Activated gamma-delta T cell (primary cell): ENCODE measurements at places on chromosomes 13 and 19.

DNA sequence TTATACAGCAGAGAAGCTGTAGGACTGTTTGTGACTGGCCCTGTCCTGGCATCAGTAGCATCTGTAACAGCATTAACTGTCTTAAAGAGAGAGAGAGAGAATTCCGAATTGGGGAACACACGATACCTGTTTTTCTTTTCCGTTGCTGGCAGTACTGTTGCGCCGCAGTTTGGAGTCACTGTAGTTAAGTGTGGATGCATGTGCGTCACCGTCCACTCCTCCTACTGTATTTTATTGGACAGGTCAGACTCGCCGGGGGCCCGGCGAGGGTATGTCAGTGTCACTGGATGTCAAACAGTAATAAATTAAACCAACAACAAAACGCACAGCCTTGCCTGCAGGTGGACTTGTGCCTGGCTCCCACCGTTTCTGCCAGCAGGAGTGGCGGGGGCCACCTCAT, 27.3 kb upstream of the LDLR start:
- DNase-seq, result no peak

DNA sequence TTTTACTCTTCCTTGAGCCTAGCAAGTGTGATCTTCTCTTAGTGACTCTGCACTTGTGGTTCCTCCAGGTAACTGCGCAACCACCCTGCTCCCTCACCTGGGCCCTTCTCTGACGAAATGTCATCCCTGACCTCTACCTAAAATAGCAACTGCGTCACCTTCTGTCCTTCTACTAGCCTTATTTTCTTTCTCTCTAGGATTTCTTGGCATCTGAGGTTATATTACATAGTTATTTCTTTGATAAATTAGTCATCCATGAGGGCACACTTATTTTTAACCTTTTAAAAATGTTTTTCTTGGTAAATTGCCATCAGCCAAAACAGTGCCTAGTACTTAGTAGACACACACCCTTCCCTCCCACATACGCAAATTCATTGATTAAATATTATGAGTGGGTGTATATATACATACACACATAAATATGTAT, 355.5 kb downstream of the ENOX1 start:
- no peak for DNase-seq

DNA sequence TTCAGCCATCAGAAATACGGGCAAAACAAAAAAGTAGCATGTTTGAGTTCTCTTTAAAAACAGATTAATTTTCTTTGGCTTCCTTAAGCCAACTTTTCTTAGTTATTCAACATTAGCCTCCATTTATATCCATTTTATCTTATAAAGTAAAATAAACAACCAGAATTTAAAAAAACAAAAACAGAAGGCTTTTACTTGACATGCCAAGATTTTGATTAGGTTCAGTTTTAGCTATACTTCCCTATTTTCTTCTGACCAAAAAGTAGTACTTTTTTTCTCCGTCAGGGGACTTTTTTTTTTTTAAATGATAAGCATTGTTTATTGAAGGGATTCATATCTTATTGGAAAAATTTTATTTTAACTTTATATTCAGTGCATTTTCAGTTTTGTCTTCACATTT, 18.1 kb downstream of the RNASEH2B start:
- no peak for DNase-seq

GRCh38 chr13:27745301-27745700, 47.0 kb upstream of the GSX1 start:
- DNase-seq, result no peak

GRCh38 chr13:67045357-67045756, 184.8 kb downstream of the PCDH9 start:
- DNase-seq, result no peak

DNA sequence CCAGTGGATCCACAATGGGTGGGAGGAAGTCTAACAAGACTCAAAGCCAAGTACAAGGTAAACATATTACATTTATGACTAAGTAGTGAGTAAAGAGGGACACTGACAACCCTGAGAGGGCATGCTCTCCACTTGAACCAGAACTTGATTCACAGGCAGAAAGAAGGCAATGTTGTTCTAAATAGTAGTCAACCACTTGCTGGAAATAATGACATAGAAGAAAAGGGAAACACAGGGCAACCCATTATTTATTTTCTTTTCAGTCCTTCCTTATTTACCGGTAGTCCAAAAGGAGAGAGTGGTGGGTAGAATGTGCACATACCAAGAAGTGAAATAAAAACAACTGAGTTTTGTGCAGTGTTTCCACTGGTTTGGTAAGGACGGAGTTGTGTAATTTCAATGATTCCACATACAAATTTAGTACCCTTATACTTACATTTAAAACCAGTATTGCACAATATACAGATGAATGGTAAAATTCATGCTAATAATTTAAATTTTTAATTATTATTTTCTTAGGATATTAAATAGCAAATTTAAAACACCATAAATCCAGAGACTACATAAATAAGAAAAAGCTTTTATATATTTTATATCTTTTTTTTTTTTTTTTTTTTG, 65.9 kb downstream of the ENOX1 start:
- DNase-seq, result no peak

GRCh38 chr13:106919133-106919532, 351.2 kb upstream of the ARGLU1 start:
- no peak for DNase-seq

- no peak for DNase-seq
These were observed 280.3 kb downstream of the POU4F1 start for GRCh38 chr13:78323040-78323439.

- no peak for DNase-seq
These were observed 16.6 kb upstream of the EPHX3 start for GRCh38 chr19:15248648-15249527.

DNA sequence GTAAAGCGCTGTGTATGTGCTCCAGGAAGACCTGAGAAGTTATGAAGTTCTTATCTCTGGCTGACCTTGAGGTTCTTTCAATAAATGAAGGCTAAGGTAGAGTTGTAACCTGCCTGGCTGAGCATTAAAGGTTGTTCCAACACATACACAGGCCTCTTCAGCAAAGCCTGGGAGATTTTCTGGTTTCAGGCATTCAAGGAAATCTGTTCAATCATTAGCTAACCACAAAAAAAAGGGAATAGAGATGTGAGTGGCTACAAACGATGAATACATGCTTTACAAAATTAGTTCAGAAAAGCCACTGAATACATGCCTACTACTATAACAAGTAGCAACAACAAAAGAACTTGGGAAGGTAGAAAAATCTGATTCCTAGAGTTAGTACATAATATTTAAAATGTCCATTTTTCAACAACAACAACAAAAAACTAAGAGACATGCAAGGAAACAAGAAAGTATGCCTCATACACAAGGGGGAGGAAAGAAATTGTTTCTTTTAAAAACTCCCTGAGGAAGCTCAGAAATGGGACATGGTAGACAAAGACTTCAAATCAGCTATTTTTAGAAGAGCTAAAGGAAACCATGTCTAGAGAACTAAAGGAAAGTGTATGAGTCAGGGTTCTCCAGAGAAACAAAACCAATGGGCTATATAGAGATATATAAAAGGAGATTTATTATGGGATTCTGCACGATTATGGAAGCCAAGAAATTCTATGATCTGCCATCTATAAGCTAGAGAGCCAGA, 191.5 kb upstream of the IPO5 start:
- no peak for DNase-seq

GRCh38 chr19:45244133-45244794, 943 bp downstream of the EXOC3L2 start:
- no peak for DNase-seq

- DNase-seq, result no peak
These were observed 239.2 kb upstream of the SLITRK1 start for GRCh38 chr13:84121456-84121855.

- DNase-seq, result no peak
These were observed 216 bp downstream of the SH2D3A start for GRCh38 chr19:6767081-6767356.

- no peak for DNase-seq
These were observed 141.3 kb downstream of the ZAR1L start for GRCh38 chr13:32173881-32174280.

DNA sequence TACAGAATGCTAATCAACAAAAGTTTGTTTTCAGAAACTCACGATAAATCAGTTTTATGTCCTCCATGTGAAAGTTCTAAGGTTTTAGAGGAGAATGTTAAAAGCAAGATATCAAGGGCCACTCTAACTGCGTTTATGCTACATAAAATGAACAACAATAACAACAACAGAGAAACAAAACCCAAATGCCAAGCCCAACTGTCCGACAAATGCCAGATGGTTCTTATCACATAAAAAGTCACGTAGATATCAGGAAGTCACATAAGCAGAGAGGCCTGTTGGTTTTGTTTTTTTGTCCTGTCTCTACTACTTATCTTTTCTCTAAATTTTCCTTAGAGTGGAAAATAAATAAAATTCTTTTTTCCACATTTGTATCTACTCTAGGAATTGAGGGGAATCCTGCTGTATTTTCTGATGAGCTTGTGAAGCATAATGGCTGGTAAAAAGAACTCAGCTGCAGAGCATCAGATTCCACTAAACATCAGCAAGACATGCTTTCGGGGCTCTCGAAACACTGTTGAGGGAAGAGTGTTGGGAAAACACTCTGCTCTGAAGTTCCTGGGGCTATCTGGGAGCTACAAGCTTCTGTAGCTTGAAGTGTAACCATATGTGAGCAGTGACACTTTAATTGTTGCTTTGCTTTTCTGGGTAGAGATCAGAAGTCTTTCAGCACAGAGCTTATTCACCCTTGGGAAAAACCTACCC, 110.1 kb downstream of the SLAIN1 start:
- DNase-seq, result no peak

- no peak for DNase-seq
These were observed 164.6 kb downstream of the NDFIP2 start for GRCh38 chr13:79645569-79645968.

DNA sequence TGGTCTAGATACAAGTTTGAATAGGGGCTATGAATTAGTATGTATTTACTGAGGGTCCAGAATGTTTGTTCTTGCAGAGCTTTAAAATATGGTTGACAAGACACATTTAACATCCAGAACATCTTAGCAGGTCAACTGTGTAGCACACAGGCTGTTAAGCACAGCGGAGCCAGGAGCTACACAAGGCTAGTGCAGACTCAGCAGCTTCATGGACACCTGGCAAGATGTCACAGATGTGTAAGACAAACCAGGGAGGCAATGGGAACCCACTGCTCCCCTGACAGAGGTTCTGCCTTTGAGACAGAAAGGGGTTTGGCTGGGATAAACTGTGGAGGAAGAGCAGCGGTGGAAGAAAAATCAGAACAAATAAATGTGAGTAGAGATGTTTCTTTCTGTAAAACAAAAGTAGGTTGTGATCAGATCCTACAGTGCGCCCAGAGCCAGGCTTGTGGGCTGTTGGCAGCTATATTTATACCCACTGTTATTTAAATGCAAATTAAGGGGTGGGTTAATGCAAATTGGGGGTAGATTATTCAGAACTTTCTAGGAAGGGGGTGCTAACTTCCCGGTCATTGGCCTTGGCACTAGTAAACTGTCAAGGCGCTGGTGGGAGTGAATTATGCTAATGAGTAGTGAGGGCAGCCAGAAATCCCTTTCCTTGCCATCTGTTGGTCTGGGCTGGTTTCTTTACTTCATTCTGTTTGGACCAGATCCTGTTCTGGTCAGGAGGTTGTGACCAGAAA, 33.0 kb downstream of the MIPEP start:
- no peak for DNase-seq

DNA sequence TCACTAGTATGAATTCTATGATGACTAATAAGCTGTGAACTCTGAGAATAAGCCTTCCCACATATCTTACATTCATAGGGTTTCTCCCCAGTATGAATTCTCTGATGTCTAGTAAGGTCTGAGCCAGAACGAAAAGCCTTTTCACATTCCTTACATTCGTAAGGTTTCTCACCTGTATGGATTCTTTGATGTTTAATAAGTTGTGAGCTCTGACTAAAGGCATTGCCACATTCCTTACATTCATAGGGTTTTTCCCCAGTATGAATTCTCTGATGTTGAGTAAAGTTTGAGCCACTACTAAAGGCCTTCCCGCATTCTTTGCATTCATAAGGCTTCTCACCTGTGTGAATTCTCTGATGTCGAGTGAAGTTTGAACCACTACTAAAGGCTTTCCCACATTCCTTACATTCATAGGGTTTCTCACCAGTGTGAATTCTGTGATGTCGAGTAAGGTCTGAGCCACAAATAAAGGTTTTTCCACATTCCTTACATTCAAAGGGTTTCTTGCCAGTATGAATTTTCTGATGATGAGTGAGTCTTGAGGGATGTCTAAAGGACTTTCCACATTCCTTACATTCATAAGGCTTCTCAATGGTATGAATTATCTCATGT, 30.7 kb upstream of the ZFP82 start:
- DNase-seq, result no peak

GRCh38 chr13:112574834-112575613, 12.9 kb downstream of the TUBGCP3 start:
- DNase-seq, result no peak

DNA sequence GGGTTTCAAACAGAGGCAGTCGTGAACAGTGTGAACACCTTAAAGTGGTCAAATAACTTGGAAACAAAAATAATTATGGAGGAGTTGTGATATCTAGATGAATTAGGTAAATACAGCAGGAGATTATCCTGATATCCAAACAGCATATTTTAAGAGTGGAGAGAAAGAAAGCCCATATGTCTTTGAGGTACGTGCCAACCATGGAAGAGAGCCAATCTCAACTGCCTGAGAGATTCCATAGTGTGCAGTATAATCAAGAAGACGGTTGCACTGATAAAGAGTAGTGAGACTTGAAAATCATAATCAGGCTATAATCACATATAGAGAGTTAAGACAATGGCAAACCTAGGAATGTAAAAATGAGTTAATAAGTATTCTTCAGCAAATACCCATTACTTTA, 472.8 kb upstream of the SLITRK5 start:
- no peak for DNase-seq

- DNase-seq, result no peak
These were observed 5.0 kb upstream of the LILRB5 start for GRCh38 chr19:54262066-54262465.

DNA sequence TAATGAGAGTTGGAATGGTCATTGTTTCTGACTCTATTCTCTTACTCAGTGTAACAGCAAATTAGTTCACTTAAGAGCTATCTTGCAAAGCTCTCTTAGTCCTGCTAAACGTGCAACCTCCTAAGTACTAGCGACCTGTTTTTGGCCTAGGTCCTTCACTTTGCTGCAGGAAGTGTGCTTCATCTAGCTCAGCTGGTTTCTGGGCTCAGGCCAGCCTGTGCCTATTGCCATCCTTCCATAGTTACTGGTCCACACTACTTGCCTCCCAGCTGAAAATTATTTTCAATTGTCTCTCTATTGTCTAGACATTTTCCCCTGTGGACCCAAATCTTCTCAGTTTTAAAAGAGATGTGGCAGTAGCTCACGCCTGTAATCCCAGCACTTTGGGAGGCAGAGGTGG, 561.3 kb downstream of the FGF9 start:
- no peak for DNase-seq

DNA sequence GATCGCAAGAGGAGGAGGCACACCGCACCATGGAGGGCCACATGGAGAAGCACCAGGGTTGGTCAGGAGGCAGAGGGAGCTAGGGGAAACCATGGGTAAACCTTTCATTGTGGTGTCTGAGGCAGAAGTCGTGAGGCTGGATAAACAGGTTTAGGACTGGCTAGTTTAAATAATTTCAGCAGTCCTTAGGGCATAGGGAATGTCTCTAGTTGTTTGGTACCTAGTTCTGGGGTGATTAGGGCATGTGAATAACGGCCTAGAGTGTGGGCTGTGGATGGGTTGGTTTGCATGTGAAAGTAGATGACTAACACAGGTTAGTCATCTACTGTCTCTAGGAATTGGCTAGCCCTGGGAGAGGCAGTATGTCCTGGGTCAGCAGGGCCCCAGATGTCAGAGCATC, 102.3 kb downstream of the STOML3 start:
- no peak for DNase-seq

GRCh38 chr19:51691074-51691583, 2.0 kb upstream of the SPACA6 start:
- no peak for DNase-seq

- DNase-seq, result no peak
These were observed 13.3 kb downstream of the DYRK1B start for GRCh38 chr19:39820696-39821095.
